ENCODE measurements at places on chromosomes 3 and 15. TPM values are rescaled to one million over a fixed set of nuclear protein-coding genes. Genes with fewer than 3 reads are reported as not detected.

Gene ISY1
- total RNA-seq = 40.3 TPM

Gene CACNA1D
- total RNA-seq = 2.8 TPM

Gene ALPK3
- 30.5 TPM for total RNA-seq

Gene DPPA2
- 1.4 TPM for total RNA-seq

Gene BRPF1
- 27.1 TPM for total RNA-seq

Gene CLDN1
- 11.4 TPM for total RNA-seq

Gene ATP10A
- total RNA-seq = 0.18 TPM

Gene CLDN16
- 0.11 TPM for total RNA-seq

Gene PDZRN3
- 42.9 TPM for total RNA-seq

DNA sequence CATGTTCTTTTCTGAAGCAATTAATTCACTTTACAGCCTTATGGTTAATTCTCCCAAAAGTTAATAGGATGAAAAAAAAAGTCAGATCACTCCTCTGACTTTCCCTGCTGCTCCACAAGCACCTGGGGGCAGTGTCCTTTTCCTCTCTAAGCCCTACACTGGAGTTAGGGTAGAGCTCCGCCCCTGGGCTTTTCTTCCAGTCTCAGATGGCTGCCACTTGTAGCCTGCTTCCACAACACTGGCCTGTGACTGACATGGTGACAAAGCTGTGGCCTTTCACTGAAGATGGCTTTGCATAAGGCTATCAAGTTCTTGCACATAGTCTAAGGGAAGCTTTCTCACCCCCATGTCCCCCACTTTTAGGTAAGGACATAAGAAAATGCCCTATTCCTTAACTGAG lies 1.3 kb upstream of the MON1A start:
- no peak for DNase-seq

- no peak for DNase-seq
Measured at GRCh38 chr3:139322346-139322745, 21.5 kb upstream of the MRPS22 start.

DNA sequence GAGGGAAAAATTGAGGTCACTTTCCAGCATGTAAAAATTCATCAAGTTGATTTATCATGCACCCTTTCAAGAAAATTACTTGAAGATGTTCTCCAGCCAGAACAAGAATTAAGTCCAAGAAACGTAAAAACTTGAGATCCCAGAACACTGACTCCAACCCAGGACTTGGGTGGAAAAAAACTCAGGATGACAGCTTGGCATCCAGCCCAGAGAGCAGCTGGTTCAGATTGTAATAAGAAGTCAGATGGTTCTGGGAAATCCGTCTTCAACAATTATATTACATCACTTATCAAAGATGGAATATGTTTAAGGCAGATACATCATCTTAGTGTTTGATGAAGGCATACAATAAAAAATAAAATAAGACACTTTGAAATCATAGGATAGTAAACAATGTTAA lies 23.0 kb upstream of the DNAJC13 start:
- DNase-seq = no peak

DNA sequence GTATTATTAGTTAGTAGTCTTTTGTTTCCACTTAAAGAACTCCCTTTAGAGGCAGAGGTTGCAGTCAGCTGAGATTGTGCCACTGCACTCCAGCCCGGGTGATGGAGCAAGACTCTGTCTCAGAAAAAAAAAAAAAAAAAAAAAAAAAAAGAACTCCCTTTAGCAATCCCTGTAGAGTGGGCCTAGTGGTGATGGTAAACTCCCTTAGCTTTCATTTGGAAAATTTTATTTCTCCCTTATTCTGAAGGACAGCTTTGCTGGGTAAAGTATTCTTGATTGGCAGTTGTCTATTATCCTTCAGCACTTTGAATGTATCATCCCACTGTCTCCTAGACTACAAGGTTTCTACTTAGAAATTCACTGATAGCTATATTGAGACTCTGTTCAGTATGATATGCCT lies 46.0 kb downstream of the RPL39L start:
- no peak for DNase-seq

- no peak for DNase-seq
Measured at GRCh38 chr3:160869825-160870224, 113.8 kb downstream of the PPM1L start.

- no peak for DNase-seq
Measured at GRCh38 chr3:16498130-16498890, 15.2 kb downstream of the RFTN1 start.

DNA sequence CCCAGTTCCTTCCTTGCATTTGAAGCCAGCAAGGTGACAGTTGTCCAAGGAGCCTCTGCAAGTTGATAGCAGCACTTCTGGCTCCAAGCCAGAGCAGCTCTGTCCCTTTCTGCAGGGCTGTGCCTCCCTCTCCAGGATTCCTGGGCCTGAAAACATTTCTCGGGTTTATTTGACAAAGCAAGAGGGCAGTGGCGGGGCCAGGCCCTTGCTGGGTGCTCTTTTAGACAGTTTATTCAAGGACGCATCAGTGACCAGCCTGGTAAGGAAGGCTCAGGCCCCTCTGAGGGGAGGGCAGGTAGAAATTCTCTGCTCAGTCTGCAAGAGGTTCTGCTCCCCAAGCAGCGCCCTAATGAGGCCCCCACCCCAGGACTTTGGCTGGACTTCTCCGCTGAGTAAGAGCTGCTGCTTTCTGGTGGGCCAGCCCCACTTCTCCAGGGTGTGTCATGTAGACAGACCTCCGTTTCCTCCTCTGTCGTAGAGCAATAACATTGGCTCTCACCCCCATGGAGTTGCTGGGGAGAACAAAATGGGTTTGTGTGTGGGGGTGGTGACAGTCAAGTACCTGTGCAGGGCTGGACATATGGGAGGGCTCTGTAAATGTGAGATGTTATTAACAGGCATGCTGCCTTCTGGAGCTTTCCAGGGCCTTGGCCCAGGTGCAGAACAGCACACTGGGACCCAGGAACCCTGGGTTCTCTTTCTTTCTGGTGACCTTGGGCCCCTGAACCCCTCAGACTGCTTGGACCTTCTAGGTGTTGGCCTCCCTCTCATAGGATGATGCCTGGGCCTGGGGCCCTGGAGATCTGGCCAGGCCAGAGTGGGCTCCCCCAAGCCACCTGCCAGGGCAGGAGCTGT lies 146.2 kb upstream of the TLE3 start:
- DNase-seq = no peak

All from mesothelial cell of epicardium (in vitro differentiated cells).